Esophagus squamous epithelium (tissue), 5 donors: ENCODE measurements at places on chromosomes 12 and 14.

- DNase-seq: no peak
These were observed 7.4 kb upstream of the TMEM132C start for GRCh38 chr12:128259556-128260070.

DNA sequence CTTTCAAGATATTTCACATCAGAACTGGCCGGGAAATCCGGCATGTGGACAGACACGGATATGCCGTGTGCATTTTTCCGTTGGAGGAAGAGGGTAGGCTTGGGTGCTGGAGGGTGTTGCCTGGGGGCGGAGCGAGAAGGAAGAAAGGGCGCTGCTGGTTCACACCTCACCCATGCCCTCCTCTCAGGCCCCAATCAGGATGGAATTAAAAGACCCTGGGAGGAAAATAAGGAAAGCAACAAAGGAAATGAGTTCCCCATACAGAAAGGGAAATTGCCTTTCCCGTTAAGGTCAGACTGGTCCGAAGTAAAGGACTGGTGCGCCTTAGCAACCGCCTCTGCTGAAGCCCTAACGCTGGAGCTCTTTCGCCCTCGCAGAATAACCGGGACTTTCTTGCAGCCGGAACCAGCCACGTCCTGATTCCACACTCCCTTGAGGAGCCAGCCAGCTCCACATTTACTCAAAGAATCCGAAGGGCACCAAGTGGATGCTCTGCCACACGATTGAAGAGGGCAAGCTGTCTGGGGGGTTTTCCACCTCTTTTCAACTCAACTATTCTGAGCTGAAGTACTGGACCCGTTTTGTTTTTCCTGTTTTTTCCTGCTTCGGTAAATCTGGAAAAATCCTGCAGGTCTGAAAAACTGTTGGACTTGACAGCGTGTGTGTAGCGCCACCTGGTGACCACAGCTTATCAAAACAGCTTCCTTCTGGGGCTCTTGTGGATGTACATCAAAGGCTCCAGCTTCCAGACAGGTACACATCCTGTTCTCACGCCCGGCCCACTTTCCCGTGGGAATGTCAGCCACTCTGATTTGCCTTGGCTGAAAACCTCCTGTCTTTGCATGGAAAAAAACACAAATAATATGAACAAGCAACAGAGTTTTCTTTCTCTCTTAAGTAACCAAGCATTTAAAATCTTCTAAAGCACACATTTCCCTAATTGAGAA, 37.6 kb upstream of the BCL2L14 start:
- peak; percentile 12 for DNase-seq

DNA sequence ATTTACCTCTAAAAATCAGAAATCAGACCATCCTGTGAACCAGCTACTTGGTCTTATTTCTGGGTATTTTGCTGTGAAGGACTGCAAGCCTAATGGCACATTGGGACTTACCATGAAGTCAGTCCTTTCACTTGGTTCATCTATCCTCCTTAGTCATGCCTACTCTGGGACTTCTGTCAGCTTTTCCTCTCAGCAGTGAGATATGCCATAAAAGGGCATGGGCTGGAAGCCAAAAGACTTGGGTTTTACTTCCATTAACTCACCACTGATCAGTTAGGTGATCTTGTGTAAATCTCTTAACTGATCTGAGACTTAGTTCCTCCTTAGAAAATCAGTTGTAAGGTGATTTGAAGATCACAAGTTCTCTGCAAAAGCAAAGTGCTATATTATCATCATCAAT, 116.5 kb downstream of the PAH start:
- DNase-seq: no peak

DNA sequence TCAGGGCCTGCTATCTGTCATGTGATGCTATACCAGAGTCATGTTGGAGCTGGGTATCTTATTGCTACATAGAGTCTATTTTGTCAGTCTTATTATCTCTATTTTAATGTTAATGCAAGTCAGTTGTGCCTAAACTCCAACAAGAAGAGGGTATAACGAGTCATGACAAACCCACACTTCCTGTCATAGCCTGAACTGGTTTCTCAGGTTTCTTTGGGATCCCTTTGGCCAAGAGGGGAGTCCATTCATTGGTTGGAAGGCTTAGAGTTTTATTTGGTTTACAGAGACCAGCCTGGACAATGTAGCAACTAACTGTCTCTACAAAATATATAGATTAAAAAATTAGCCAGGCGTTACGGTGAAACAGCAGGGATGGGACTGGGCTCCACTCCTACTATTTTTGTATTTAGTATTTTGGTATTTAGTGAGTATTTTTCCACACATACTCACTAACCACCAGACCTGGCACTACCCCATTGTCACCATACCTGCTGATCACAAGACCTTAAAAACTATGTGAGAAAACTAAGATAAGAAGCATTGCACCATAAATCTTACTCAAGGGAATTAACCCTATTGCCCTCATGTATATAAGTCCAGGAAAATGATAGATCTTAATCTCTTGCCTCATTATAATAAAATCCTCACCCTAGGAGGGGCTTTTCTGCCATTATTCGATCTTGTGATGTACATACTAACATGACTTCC, 387.5 kb downstream of the IPO8 start:
- no peak for DNase-seq

GRCh38 chr12:59041241-59042121, 121.2 kb upstream of the LRIG3 start:
- DNase-seq: no peak

DNA sequence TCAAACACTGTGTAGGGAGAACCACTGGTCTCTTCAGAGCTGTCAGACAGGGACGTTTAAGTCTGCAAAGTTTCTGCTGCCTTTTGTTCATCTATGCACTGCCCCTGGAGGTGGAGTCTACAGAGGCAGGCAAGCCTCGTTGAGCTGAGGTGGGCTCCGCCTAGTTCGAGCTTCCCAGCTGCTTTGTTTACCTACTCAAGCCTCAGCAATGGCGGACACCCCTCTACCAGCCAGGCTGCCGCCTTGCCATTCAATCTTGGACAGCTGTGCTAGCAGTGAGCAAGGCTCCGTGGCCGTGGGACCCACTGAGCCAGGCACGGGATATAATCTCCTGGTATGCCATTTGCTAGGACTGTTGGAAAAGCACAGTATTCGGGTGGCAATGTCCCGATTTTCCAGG, 24.6 kb upstream of the YBX3 start:
- no peak for DNase-seq

GRCh38 chr12:74286254-74286653, 251.4 kb upstream of the ATXN7L3B start:
- DNase-seq: no peak

DNA sequence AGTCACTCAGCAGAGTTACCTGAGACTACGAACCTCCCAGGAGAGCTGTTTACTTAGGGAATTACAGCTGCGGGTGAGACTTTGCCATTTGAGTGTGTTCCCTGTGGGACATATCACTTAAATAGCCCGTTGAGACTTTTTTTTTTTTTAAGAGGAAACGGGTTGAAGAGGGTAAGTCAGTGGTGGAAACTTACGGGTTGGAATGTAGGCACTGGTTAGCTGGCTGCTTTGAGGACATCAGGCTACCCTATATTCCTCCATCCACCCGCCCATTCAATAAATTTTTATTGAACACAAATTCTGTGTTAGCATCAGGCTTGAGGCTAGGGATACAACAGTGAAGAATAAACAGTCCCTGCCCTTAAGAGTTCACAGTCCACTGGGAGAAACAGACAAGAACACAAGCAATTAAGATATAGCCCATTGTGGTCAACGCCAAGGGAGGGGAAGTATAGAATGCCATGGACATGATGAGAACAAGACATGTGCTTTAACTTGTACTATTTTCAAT, 88.1 kb upstream of the CPSF6 start:
- no peak for DNase-seq

DNA sequence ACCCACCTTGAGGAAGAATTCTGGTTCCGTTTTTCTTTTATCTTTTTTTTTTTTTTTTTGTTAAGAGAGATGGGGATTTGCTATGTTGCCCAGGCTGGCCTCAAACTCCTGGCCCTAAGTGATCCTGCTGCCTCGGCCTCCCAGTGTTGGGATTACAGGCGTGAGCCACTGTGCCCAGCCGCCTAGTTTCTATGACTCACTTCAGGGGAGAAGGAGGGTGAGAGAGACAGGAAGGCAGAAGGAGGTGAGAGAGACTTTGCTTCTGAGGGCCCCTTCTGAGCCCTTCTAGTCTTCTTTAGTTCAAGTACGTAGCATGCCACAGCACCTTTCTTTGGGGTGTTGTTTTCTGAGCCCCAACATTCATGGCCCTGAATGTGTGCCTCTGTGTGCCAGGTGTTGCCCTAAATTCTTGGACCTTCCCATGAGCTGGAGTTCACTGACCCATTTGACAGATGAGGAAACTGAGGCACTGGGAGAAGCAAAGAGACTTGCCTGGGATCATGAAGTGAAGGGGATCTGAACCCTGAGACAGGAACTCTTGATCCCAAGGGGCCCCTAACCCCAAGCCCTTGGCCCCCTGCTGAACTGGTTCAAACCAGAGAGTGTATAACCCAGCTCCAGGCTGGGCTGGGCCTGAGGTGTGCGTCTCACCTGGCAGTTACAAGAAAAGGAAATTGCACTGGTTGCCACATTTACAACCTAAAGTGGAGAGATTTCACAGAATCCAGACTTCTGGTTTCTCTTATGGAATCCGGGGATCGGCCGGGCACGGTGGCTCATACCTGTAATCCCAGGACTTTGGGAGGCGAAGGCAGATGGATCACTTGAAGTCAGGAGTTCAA, 20.8 kb downstream of the SH2B3 start:
- DNase-seq: no peak

GRCh38 chr12:2035431-2036055, 17.2 kb upstream of the CACNA1C start:
- no peak for DNase-seq

DNA sequence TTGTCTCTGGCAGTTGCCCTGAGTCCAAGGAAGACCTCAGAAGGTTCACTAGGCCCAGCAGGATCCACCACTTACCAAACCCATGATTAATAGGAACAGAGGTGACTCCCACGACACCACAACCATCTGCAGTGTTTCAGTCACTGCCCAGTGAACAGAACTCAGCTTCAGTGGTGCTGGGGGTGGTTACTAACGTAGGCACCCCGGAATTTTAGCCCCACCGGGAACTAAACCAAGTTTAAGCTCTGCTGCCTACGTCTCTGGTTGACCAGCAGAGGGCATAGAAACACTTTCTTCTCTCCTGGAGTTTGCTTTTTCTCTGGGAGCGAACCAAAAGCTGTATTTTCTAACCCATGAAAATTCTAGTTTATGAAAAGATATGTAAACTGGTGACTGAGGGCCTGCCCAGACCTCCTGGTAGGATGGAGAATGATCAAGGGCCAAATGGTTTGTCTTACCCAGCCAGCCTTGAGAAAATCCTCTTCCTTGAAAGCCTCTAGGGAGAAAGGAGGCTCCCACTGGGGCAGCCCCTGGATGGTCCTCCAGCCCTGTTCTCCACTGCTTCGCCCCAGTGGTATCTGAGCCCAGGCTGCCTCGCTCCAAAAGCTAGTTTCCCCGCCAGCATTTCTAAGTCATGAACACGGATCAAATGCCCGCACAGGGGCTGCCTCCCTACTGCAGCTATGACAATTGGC, 379.8 kb downstream of the DPF3 start:
- no peak for DNase-seq

- DNase-seq: no peak
These were observed 411.1 kb downstream of the SYT1 start for GRCh38 chr12:79275631-79276030.

DNA sequence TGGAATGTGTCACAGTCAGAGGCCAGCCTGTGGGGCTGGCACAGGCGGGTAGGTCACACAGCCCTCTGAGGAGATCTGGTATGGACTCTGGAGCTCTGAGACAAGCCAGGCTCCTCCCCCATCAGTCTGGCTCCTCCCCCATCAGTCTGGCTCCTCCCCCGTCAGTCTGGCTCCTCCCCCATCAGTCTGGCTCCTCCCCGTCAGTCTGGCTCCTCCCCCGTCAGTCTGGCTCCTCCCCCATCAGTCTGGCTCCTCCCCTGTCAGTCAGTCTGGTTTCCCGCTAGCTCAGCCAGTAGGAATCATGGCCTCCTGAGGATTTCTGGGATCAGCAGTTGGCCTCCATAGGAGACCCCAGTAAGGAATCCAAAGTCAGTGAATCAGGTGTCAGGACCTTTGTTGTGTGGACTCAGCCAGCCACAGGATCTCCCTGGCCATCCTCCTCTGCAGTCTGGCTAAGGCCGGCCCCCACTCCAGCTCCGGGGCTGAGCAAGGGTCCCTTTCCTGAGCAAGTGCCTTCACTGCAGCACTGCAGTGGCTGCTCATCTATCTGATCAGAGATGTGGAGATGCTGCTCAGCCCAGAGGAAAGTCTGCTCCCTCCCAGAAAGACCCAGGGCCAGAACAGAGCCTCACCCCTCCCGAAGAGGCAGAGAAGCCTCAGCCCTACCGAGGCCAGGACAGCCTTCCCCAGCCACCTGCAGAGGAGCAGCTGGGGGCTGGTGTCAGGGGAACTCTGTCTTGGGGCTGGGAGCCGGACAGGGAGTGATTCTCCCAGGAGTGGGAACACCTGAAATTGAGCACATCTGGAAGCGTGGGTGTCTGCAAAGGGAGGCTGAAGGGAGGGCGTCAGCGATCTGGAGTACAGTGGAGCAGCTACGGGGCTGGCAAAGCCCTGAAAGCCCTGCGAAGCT, 35.7 kb downstream of the IQSEC3 start:
- no peak for DNase-seq

DNA sequence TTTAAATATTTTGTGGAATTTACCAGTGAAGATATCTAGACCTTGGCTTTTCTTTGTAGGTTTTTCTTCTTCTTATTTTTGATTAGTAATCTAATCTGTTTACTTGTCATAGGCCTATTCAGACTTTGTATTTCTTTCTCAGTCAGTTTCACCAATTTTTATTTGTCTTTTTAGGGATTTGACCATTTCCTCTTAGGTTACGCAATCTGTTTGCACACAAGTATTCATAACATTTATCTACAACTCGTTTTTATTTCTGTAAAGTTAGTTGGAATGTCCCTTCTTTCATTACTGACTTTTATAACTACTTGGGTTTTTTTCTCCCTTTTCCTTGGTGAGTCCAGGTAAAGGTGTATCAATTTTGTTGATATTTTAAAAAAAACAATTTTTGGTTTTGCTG, 545.7 kb downstream of the AACS start:
- DNase-seq: no peak

GRCh38 chr14:60643463-60644314, 5.6 kb downstream of the SIX1 start:
- DNase-seq: no peak

GRCh38 chr14:29465095-29465494, 462.6 kb downstream of the PRKD1 start:
- no peak for DNase-seq

- no peak for DNase-seq
These were observed 579.1 kb downstream of the TMTC2 start for GRCh38 chr12:83265808-83266207.

DNA sequence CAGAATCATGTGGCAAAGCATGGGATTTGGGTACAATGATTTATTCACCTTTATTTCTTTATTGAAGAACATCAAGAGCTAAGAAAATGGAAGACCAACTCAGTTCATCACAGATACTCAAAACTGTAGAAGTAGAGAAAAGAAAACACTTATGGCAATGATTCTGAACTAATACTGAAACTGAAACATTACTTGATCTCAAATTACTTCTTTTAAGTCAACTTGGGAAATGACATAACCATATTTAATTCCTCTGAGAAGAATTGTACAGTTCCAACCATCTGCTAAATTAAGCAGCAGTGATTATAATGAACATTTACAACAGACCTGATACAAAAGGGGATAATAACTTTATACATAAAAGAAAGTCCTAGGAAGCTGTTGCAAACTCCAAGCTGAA, 466.5 kb downstream of the TMTC2 start:
- DNase-seq: no peak

- DNase-seq: no peak
These were observed 1.1 kb upstream of the FERMT2 start for GRCh38 chr14:52951681-52952554.
